Hepatocyte (in vitro differentiated cells): ENCODE measurements at places on chromosomes 2 and 18.

DNA sequence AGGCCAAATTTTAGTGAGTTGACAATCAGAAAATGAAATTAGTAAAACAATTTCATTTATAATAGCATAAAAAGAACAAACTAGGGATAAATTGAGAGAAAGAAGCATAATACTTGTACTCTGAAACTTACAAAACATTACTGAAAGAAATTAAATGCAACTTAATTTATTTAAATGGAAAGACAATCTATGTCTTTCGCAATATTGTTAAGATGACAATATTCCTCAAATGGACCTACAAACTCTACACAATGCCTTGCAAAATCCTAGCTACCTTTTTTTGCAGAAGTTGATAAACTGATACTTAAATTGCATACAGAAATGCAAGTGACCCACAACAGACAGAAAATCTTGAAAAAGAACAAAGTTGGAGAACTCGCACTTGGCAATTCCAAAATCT lies 9.1 kb downstream of the EPG5 start:
- no peak for DNase-seq
- no peaks in the 10 kb centered on the region for H3K27me3 ChIP-seq
- no peaks in the 10 kb centered on the region for H3K36me3 ChIP-seq
- H3K4me1 ChIP-seq: no peaks in the 10 kb centered on the region
- no peak overlapping the region for H3K27ac ChIP-seq

DNA sequence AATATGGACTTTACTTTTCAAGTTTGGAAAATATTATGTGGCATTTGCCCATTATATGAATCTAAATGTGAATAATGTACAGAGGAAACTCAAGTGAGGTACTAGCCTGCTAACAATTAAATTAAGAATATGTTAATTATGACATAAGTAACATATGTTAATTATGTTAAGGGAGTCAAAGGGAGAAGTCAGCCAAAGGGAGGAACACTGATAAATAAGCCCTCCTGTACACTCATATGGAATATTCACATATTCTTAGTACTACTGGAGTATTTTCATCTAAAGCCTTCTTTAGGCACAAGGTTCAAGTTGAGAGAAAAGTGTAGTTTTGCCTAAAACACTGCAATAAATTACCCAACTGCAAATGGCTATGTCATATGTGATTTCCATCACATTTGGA lies 30.1 kb downstream of the ITGB6 start:
- no peaks in the 10 kb centered on the region for H3K27me3 ChIP-seq

DNA sequence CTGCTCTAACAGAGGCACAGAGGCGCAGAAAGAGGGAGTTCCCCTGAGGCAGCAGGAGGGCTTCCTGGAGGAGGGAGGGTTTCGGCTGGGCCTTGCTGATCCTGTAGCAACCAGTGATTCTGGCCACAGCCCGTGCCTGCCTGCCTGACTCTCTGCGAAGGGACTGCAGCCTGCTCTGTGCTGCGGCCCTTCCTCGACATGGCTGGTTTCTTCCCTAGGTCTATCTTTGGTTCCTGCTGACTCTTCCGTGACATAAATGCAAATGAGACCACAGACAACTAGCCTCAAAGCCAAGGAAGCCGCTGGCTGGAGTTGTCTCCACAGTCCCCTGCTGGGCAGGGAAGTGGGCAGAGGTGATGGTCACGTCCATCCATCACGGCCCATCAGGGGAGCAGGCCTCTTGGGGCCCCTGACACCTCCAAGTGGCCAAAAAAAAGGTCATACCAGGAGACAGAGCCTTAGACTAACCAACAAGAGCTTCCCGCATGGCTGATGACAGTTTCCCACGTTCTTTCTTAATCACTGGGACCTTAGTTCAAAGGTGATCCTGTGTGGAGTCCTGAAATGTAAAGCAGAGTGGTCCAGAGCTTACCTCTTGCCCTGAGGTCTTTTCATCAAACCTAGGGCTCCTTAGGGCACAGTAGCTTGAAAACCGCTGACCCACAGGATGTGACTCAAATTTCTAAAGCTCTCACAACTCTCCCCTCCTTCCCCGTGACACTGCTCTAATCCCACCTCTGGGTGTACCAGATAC lies 55.3 kb downstream of the HS1BP3 start:
- peaks cover 71% of the 10 kb centered on the region for H3K4me1 ChIP-seq
- H3K36me3 ChIP-seq: no peaks in the 10 kb centered on the region
- DNase-seq: no peak

DNA sequence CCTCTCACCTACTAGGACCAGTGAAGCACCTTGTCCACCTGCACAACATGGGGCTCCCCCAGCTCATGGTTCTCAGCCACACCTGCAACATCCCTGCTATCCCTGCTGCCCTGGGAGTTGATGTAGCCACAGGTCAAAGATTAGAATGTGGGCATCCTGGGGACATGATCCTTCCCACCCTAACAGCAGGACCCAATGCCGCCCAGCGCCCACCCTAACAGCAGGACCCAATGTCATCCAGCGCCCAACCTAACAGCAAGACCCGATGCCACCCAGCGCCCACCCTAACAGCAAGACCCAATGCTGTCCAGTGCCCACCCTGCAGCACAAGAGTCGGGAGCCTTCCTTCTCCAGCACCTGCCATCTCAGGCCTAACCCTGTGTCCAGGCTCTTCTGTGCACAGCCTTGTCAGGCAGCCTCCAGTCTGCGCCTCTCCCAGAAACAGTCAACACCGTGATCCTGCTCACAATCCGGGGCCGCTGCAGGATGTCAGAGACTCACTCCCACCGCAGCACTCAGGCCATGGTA lies 237.3 kb upstream of the SALL3 start:
- no peak for DNase-seq
- no peaks in the 10 kb centered on the region for H3K4me1 ChIP-seq
- peaks cover 3% of the 10 kb centered on the region for H3K27me3 ChIP-seq
- no peak overlapping the region for H3K4me3 ChIP-seq
- no peak overlapping the region for H3K27ac ChIP-seq

DNA sequence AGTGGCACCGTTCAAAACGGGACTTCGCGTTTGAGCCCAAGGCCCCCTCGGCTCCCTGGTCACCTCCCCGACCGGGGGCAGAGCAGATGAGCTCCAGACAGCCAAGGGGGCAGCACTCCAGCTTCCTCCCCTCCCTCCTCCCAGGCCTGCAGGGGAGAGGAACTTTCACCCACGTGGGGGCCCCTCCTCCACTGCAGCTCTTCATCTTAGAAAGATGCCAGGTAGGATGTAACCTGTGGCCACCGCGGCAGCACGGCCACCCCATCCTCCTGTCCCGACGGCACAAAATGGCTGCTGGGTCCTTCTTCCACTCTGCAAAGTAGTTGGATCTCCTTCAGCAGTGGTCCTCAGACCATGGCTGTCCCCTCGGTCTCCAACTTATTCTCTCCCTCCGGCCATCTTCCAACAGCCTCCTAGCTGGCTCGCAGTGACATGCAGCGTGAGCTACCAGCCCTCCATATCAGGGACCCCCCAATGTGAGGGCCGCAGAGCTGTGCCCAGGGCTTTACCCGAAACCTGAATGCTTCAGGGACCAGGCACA lies 94.5 kb upstream of the ID2 start:
- H3K4me1 ChIP-seq: peaks cover 8% of the 10 kb centered on the region
- DNase-seq: no peak
- H3K27ac ChIP-seq: no peak overlapping the region
- no peaks in the 10 kb centered on the region for H3K36me3 ChIP-seq
- H3K27me3 ChIP-seq: no peaks in the 10 kb centered on the region

- no peaks in the 10 kb centered on the region for H3K36me3 ChIP-seq
- DNase-seq: peak; percentile 12
Measured at GRCh38 chr2:69483696-69484095, 46.5 kb upstream of the NFU1 start.

DNA sequence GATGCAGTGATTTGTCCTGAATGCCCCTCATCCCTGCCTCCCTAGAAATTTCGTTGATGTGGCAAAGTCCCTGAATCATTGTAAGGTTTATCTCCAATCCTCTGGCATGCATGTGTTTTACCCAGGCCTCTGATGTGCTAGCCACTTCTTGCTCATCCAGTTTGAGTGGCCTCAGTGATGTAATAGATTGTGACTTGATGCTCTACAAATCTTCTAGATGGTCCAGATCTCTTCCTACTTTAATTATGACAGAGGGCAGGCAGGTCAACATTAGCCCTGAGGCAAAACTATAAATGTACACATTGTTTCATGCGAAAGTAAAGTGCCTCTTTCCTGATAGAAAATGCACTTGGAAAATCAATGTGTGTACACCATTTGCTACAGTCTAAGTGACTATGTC lies 54.5 kb downstream of the LONRF2 start:
- no peaks in the 10 kb centered on the region for H3K36me3 ChIP-seq
- H3K27ac ChIP-seq: no peak overlapping the region
- H3K4me1 ChIP-seq: peaks cover 24% of the 10 kb centered on the region
- H3K27me3 ChIP-seq: no peaks in the 10 kb centered on the region
- DNase-seq: no peak

GRCh38 chr18:58135183-58135641 lies 91.2 kb downstream of the NEDD4L start:
- no peak overlapping the region for H3K4me3 ChIP-seq
- H3K27me3 ChIP-seq: no peaks in the 10 kb centered on the region
- peak overlapping the region; percentile 67 for H3K27ac ChIP-seq
- no peaks in the 10 kb centered on the region for H3K36me3 ChIP-seq

GRCh38 chr18:50895350-50896045 lies 16.6 kb downstream of the ME2 start:
- no peaks in the 10 kb centered on the region for H3K4me1 ChIP-seq
- DNase-seq: no peak
- no peak overlapping the region for H3K4me3 ChIP-seq
- no peaks in the 10 kb centered on the region for H3K36me3 ChIP-seq
- H3K27me3 ChIP-seq: no peaks in the 10 kb centered on the region

DNA sequence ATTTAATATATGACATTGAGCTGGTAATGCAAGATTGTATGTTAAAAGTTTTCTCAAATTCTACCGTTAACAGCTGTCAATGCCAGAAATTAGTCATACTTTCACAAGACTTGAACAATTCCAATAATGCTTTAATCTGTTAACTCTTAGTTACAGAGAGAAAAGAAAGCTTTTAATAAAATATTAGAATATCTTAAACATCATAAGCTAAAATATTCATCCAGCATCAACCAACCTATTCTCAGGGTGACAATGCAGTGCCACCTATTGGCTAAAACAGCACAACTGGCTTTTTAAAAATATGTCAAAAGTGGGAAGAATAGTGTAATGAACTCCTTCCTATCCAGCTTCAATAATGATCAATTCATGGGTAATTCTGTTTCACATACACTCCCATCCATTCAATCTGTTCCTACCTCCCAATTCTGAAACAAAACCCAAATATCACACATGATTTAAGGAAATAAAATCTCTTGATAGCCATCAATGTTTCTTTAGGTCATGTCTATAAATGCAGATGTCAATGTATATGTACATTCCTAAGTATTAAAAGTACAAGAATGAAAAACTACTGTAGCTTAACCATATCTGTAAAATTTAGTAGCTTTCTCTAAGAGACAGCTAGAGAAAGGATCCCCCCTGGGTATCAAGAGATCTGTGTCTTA lies 79.8 kb upstream of the CCDC141 start:
- no peak overlapping the region for H3K4me3 ChIP-seq
- DNase-seq: peak; percentile 12
- no peak overlapping the region for H3K27ac ChIP-seq
- H3K36me3 ChIP-seq: no peaks in the 10 kb centered on the region

GRCh38 chr18:74204526-74205152 lies 56.3 kb downstream of the TIMM21 start:
- no peak for DNase-seq
- H3K4me1 ChIP-seq: no peaks in the 10 kb centered on the region

GRCh38 chr2:2640818-2641217 lies 309.7 kb upstream of the MYT1L start:
- no peak for DNase-seq
- H3K4me3 ChIP-seq: no peak overlapping the region
- no peaks in the 10 kb centered on the region for H3K4me1 ChIP-seq

- no peaks in the 10 kb centered on the region for H3K36me3 ChIP-seq
- H3K27ac ChIP-seq: no peak overlapping the region
- no peaks in the 10 kb centered on the region for H3K27me3 ChIP-seq
Measured at GRCh38 chr2:204321910-204322751, 223.1 kb upstream of the PARD3B start.

DNA sequence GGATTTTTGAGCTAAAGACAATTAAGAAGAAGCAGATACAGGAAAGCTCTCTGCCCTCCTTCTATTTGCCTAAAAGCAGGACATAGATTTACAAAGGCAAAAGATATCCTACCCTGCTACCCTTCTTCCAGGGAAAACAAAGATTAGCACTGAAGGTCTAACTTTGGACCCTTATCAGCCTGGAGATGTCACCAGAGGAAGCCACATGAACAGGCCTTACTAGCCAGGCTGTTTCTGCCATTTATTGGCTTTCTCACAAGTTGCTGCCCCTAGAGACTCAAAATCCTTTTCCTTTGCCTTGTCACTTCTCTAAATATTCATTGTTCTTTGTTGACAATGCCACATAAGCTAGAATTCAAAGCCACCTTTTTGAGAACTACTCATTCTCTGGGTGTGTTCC lies 147.3 kb downstream of the B3GNT2 start:
- H3K27ac ChIP-seq: peak overlapping the region; percentile 30
- no peak for DNase-seq
- no peaks in the 10 kb centered on the region for H3K36me3 ChIP-seq
- H3K4me1 ChIP-seq: peaks cover 12% of the 10 kb centered on the region

DNA sequence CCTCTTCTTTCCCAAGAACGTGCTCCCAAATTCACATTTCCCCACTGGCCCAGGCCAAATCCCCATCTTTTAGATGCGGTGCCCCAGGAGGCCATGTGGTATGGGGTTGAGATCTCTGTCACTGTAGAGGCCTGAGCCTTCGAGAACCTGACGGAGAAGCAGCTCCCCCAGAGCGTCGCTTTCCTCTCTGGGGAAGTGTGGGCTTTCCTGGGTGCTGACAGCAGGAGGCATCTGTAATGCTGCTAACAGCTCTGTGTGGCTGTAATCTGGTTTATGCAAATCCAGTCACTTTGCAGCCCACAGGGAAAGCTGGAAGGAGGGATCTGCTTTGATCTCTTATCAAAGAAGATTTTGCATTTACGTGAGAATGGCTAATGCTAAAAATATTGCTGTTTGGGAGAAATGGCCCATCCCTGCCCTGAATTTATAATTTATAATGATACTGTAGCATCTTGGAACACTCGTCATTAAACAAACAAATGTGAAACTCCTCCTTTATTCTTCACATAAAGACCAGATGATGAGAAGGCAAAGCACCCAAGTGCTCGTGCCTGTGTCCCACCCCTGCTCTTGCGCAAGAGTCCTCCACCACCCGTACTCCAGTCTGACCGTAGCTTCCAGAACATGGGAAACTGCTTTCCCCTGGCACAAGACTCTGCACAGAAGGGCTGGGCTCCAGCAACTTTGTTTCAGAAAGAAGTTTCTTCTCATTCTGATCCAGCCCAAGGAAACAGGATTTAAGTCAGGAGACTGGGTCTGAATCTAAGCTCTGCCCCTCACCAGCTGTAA lies 109.9 kb upstream of the EPC2 start:
- peak; percentile 17 for DNase-seq
- no peak overlapping the region for H3K27ac ChIP-seq
- H3K36me3 ChIP-seq: no peaks in the 10 kb centered on the region
- no peak overlapping the region for H3K4me3 ChIP-seq

DNA sequence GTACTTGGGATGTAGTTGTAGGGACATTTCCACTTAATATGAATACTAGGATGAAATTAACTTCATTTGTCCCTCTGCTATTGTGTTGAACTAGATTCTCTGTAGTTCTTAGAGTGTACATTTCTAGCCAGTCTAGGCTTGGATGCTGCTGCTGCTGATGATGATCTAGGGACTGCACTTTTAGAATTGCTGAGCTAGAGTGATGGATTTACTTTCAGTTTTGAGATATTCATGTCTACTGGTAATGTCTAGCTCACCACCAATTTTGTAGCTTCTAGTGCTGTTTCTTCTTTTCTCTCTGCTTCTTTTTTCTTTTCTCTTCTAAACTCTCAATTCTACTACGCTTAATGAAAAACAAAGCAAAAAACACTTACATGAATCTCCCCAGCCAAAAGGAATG lies 49.4 kb downstream of the MRPS9 start:
- no peak for DNase-seq
- no peaks in the 10 kb centered on the region for H3K36me3 ChIP-seq
- no peak overlapping the region for H3K4me3 ChIP-seq
- H3K4me1 ChIP-seq: no peaks in the 10 kb centered on the region
- no peak overlapping the region for H3K27ac ChIP-seq
